ENCODE measurements at places on chromosomes 6 and 20.

- DNase-seq = peak; percentile 89
These were observed 6.9 kb downstream of the SLC32A1 start for GRCh38 chr20:38730989-38731737.

DNA sequence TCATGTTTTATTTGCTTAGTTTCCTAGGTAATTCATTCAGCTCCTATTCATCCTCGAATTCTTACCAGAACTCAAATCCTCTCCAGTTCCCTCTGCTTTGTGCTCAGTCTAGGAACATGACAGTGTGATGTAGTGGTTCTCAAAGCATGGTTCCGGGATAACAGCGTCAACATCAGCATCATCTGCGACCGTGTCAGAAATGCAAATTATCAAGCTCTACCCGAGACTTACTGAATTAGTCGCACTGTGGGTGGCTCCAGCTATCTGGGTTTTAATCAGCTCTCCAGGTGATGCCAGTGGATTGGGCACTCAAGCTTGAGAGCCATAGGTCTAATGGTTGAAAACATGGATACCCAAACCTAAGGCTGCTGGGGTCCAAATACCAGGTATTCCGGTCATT lies 7.7 kb upstream of the STK35 start:
- DNase-seq = peak; percentile 26

DNA sequence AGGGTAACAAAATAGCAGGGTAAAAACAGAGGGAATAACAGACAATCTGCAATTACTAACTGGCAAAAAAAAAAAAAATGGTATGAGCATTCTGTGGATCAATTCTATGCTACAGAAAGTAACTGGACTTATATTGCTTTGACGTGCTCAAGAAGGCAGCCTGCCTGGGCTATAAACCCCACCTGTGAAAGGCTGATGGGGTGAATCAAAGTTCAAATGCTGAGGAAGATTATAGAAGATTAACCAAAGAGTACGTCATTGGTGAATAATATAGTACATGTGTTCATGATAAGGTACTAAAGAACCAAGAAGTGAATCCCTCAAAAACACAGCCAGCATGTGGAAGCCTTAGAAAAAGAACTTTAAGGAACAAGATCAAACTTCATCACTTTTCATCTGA lies 441.9 kb upstream of the PTCHD4 start:
- no peak for DNase-seq

DNA sequence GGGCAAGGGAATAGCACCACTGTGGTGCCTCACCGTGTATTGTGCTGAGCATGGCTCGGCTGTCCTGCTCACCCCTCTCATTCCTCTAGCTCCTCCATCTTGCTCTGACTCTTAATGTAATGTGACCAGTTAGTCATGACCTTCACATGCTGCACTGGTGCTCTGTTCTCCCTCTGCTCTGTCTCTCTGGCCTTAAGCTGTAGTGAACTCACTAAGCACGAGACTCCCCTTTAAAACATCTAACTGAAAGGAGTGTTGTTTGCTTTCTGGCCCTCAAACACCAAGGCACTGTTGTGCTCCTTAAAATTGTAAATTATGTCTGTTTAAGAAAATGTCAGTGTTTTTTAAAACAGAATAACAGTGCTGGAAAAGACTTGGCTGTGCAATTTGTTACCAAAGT lies 140.4 kb downstream of the HDGFL1 start:
- no peak for DNase-seq

- no peak for DNase-seq
These were observed 57.9 kb downstream of the ITCH start for GRCh38 chr20:34420975-34421374.

DNA sequence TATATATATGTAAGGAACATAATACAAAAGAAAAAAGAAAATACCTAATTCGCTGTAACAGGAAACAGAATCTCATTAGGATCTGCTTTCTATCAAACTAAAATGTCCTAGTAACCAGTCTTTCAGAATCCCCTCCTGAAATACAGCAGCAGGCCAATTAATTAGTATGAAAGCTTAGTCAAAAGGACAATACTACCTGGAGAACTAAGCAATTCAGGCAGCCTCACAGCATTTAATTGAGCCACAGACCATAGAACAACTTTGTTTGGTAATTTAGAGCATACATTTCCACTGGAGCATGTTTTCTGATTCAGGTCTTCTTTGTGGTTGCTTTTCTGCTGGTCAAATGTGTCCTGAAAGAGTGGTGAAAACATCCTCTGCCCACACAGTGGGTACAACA lies 516.0 kb downstream of the LMBRD1 start:
- no peak for DNase-seq

GRCh38 chr20:34397096-34397495 lies 34.0 kb downstream of the ITCH start:
- no peak for DNase-seq

GRCh38 chr20:19887556-19888268 lies 129.4 kb upstream of the NAA20 start:
- no peak for DNase-seq

Measured in activated CD4-positive, alpha-beta T cell treated with anti-CD3 and anti-CD28 coated beads for 48 hours (primary cell).